ENCODE measurements at places on chromosomes 11 and 22.

GRCh38 chr11:8584082-8584481, 9.9 kb downstream of the STK33 start:
- no peak for DNase-seq

DNA sequence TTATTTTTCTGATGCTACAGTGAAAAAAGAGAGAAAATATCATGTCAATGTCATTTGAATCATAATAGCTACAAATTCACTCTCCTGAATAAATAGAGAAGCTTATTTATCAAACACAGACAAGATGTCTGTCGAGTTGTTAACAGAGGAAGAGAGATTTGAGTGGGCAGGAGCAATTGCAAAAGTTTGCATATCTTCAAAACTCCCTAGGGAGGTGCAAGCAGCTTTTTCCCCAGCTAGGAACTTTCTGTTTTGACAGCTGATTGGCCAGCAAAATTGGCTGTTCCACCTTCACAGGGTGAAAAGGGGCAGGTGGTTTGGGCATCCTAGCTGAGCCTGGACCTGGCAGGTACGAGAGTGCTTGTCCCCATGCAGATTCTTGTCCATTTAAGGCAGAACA, 98.2 kb downstream of the NTM start:
- DNase-seq = no peak

DNA sequence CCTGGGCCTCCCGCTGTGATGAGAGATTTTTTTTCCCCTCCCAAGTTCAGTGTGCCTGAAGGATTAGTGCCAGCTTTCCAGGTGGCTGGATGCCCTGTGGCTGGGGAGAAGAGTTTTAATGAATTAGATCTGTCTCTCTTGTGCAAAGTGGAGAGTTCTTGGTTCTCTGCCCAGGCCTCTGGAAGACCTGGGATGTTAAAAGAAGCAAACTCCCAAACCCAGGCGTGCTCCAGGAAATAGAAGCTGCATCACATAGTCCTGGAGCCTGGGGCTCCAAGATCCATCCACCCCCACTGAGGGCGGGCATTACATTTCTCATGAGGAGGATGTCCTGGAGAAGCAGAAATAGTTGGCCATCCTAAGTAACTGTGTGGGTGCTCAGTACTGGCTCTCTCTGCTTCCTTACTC, 30.6 kb downstream of the SDHAF2 start:
- DNase-seq = no peak

GRCh38 chr22:29842740-29843139, 4.7 kb upstream of the ASCC2 start:
- no peak for DNase-seq

- peak; percentile 67 for DNase-seq
Measured at GRCh38 chr11:120335556-120335907, 681 bp upstream of the ARHGEF12 start.

GRCh38 chr11:119666463-119667131, 62.4 kb downstream of the NECTIN1 start:
- DNase-seq = peak; percentile 68

- no peak for DNase-seq
Measured at GRCh38 chr11:19370100-19370861, 129.5 kb upstream of the E2F8 start.

DNA sequence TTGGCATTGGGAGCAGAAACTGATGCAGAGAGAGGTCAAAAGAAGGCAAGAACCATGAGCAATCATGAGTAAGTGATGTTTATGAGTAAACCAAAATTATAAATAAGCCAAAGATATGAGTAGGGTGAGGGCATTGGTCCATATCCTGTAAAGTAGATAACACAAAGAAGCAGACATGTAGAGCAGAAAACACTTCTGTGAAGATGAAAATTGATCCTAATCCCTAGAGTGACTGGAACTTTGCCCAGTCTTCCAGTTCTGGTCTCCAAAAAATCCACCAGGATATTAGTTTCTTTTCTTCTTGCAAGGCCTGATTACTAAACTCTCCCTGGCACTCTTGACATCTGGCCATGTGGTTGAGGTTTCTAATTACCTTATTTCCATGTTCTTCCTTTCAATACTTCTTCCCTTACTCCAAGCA, 13.7 kb upstream of the DRD2 start:
- DNase-seq = no peak

DNA sequence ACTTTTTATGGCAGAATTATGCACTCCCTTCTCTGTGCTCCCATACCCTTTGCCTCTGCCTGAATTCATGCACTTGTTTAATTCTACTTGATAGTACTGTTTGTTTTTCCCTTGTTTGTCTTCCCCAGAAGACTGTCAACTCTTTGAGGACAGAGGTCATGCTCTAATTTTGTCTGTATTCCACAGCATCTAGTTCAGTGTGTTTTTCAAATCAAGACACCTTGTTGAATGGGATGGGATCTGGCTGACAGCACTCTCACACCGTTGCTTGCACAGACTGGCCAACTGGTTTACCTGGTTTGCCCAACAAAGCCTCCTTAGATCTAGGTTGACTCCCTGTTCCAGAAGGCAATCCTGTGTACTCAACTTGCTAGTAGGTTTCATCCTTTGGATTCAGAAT, 121.2 kb upstream of the TIMP3 start:
- DNase-seq = no peak

DNA sequence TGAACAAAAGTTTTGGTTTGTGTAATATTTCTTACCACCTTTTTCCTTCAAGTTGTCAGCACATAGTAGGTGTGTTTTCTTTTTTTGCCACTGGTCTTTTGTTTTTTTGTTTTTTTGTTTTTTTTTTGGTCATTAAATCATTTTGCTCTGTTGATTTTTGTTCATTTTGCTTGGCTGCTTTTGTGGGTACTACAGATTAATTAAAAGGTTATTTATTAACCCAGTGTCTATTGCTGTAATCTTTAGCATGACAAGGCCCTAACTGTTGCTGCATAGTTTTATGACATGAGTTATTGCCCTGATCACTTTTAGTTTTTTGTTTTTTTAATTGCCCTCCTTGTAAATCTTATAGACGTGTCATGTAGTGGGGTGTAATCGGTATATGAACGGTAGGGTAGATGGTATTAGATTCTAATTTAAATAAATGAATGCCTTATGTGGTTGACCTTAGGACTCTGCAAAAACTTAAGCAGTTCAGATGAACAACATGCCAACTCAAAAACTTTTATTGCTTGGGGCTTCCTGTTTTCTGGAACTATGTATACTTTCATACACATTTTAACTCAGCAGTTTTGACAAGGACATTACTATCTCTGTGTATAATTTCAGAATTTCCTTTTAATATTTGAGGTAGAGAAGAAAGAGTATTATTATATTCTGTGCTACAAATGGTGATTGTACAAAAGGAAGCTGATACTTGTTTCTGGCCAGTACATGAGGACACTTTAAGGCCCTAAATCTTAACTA, 7.9 kb downstream of the EWSR1 start:
- no peak for DNase-seq

- no peak for DNase-seq
Measured at GRCh38 chr11:32333320-32333991, 101.9 kb downstream of the WT1 start.

DNA sequence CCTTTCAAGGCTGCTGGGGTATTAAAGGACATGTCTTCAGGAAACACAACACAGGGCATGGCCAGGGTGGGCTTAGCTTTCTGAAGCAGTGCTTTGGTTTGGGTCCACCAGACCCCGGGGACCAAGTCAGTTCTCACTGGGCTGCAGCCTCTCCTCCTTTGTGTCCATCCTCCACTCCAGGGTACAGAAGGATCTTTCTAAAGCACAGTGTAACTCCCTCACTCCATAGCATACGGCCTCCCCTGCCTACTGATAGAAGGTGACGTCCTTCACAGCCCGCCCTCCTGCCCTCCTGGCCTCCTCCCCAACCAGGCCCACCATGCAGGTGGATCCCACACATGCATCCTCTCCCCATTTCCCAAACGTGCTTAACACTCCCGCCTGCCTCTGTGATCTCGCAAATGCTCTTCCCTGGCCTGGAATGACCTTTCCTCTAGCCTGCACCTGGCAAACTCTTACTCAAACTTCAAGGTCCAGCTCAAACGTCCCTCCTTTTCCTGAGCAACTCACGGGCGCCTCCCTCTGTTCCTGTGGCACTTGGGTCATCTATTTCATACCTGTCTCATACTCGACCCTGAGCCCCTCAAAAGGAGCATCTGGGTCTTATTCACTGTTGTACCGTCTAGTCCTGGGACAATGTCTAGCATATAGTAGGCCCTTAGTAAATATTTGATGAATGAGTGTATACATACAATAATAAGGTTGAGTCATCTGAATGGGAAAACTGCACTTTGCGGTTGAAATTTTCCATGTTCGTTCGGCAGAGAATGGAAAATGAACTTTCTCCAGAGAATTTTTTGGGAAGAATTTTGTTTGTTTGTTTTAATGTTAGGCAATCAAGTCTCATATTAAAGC, 187.7 kb downstream of the EFCAB6 start:
- DNase-seq = no peak

DNA sequence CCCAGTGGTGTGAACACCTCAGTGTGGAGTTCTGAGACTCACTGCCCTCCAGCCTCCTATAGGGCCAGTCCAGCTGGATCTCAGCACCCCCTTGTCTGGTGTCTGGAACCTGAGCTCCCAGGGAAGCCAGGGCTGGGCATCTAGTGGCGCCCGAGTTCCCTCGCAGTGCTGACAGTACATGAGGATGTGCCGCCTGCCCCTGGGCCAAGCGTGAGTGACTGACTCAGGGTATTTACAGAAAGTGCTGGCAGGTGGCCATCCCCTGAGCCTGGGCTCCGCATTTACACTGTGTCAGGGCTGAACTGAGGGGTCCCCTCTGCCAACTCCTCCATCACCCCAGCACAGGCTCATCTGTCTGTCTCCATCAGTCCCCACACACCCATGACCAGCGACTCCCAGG, 185.3 kb downstream of the BRD1 start:
- DNase-seq = no peak

DNA sequence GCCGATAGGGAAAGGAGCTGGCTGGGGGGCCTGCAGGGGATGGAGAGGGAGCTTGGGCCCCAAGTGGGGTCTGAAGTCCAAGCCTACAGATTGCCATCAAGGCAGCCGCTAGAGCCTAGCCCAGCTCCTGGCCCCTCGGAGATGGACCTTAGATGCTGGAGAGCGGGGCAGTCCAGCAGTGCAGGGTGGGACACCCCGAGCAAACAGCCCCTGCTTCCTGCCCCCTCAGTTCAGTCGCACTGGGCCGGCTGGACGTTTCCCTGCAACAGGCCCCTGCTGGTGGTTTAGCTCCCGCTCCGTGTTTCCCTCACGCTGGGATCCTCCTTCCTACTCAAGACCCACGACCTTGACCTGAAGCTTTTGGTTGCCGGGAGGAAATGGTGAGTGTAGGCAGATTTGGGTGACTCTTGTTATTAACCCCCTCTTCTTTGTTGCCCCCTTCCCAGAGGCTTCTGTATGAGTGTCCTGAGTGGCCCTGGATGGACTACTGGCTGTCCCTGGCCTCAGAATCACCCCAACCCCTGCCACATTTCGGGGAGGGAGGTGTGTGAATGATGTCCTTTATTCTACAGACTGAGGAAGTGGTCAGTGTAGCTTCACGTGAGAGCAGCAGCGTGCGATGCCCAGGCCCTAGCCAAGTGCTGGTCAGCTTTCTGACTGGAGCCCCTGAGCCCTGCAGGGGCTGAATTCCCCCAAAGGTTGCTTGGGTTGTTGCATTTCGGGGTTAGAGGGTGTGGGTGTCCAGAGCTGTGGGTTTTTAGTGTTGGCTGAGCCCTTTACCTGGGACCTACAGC, 2.7 kb downstream of the ST3GAL4 start:
- DNase-seq = no peak

- no peak for DNase-seq
Measured at GRCh38 chr11:72391638-72392423, 42.5 kb downstream of the CLPB start.

DNA sequence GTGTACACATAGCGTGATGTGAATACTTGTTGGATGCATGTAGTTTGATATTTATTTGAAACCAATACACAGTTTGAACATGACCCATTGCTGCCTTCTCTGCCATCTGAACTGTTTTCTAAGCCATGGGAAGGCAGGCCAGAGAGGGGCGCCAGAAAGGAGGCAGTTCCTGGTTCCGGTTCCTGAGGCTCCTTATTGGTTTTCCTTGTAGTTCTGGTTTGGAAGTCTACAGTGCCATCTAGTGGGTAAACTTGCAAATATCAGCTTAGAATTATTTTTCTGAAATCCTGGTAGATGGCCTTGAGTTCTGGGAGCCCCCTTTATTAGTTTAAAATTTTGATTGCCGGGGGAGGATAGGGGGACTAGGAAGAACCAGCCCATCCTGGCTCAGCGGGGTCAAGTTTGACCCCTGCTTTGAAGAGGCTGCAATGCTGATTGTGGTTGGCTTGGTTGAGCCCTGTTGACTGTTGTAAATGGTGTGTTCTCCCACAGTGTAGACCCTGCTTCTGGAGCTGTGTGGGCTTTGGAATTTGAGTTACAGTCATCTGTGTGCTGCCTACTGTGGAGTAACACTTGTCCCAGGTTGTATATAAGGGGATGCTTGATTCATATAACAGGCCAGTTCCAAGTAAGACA, 48.4 kb downstream of the GRAMD1B start:
- DNase-seq = peak; percentile 56

GRCh38 chr11:109856928-109857327, 236.3 kb upstream of the ZC3H12C start:
- DNase-seq = no peak

GRCh38 chr11:108933630-108934029, 268.8 kb downstream of the DDX10 start:
- no peak for DNase-seq

GRCh38 chr11:102553835-102554282, 23.3 kb upstream of the MMP7 start:
- no peak for DNase-seq

GRCh38 chr11:126317756-126318573, 14.1 kb downstream of the DCPS start:
- DNase-seq = peak; percentile 31

- no peak for DNase-seq
Measured at GRCh38 chr22:28514321-28514821, 165.3 kb downstream of the TTC28 start.

GRCh38 chr22:19057539-19057938, 64.7 kb downstream of the DGCR2 start:
- DNase-seq = no peak

DNA sequence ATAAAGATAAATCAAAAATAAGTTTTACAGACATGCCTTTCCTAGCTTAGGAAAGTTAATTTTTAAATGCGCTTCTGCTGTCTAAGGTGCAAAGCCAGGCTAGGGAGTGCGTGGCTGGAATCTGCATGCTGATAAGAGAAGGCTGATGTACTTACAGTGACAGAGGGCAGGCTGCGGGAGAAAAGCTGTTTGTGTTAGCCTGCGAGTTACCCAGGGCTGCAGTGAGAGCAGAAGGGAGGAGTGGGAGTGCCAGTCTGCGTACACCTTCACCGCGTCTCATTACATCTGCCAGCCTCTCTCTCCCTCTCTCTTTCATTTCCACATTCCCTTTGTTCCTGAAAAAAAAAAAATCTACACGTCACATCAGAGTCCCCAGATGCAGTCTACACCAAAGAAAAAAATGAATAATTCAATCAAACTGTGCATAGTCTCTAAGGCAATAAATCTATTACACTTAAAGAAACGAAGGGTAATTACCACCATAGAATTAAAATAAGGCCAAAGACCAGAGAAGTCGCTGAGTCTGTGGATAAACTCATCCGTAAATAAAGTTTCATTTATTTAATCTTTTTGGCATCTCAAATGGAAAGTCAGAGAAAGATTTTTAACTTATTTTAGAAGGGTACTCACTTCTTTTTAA, 126.4 kb upstream of the C11orf58 start:
- DNase-seq = no peak

GRCh38 chr22:44428941-44429830, 68.8 kb downstream of the RTL6 start:
- no peak for DNase-seq

GRCh38 chr11:122696662-122697061, 41.1 kb downstream of the UBASH3B start:
- DNase-seq = no peak
